Stimulated activated CD4-positive, alpha-beta T cell treated with anti-CD3 and anti-CD28 coated beads, Interleukin-15, amount 100 ng/mL, for 48 hours (primary cell): ENCODE measurements at places on chromosomes 6 and 20.

DNA sequence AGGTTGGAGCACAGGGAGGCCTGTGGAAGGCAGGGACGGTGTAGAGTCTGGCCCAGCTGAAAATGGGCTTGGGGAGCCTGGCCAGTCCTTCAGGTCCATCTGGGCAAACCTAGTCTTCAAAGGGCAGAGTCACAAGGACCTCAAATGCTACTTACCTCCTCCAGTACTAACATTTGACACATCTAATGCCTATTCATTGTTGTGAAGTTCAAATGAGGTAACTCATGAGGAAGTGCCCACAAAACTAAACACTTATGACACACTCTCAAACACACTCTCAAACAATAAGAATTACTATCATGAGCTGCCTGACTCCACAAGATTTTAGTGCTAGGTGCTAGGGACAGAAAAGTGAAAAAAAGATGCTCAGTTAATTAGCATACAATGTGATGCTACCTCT is 27.1 kb downstream of the DAAM2 start:
- DNase-seq = no peak

- no peak for DNase-seq
Measured at GRCh38 chr6:158642097-158642601, 2.4 kb downstream of the DYNLT1 start.

DNA sequence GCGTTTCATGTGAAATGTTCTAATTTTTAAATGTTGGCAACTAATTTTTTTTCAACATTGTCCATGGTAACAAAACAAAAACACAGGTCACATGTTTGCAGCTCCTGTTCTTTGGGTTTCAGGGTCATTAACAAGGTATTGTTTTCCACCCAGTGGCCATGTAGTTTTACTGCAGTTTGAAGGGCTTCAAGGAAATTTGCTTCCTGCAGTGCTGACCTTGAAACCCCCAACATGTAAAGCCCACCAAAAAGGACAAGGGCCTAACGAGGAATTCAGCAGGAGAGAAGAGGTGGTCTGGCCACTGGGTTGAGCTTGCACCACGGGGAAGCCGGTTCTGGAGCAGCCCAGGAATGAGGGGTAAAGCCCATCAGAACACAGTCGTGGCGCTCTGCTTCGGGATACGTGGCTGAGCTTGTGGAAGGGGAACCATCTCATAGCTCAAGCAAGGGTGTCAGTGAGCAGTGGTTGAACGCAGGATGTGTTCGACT is 13.9 kb upstream of the KLHL31 start:
- no peak for DNase-seq

DNA sequence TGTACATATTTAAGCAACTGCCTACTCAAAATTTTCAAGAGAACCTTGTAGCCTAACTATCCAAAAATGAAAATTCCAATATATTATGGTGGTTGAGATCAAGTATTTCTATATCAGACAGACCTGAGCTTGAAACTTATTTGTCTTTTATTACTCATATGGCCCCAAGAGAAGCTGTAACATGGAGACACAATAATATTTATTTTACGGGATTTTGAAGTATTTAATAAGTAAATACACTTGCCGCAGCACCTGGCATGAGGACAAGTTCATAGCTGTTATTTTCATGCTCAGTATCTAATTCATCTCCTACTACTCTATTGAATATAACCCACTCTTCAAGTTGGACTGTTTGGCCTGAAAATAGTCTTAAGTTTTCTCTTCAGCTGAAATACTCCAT is 28.0 kb downstream of the PTPRK start:
- DNase-seq = no peak

DNA sequence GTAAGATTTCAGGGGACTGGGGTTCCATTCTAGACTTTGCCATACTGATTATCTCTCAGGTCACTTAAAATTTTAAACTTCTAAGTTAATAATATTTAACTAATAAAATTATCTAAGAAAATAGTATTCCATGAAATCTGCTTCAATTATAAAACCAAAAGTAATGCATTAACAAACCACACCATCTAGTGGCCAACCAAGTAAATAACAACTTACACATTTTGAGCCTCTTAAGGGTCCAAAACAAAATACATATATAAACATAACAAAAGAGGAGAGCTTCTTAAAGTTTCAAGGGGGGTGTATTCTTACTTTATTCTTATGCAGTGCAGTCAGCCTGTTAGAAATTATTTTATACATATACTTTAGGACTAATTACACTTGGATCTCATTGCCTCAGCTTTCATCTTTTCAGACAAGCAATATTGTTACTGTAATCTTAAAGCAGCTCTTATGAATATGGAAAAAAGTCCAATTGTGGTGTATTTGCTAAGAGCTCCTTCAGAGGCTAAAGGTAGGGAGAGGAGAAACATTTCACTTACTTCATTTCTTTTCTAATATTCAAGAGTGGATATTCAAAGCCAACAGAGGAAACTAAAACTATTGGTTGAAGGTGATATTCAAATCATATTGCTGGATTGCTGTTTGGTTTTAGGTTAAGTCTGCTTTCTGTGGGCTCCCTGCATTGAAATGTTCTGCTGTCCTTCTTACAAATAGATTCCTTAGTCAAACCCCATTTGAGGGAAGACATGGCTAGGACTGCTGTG is 199.7 kb upstream of the SIM1 start:
- no peak for DNase-seq

DNA sequence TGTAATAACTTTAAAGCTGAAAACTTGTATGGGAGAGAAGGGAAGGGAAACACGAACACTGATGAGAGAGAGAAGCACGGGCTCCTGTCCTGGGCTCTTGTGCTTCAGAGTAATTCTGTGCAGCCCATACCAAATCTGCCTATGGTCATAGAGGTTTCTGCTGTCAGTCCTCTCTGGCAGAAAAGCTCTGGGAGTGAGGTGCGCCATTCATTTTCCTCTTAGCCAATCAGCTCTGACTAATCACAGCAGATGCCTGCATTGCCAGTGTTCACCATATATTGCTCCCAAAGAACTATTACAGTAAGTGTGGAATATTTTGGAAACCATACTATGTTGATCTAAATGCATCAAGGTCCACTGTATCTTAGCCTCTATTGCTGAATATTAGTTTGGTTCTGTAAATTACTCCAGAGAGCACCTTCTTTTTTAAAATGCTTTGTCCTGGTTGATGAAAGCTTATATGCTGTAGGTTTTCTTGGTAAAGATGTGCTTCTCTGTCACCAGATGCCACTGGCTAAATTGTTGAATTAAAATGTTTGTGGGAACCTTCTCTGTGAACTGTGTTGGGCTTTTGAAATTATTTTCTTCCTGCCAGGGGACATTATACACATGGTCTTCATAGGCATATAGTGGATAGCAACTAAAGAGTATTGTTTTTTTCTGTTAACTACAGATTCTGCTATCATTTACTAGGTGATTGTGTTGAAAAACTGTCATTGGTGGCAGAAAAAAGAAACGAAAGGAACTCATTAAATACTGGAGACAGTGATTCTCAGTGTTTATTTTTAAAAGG is 38.3 kb downstream of the DCBLD1 start:
- DNase-seq = no peak

- no peak for DNase-seq
Measured at GRCh38 chr6:99092461-99092860, 144.7 kb upstream of the FBXL4 start.

GRCh38 chr20:35271904-35272303 is 6.0 kb downstream of the MMP24OS start:
- no peak for DNase-seq

- DNase-seq = no peak
Measured at GRCh38 chr6:169846286-169847056, 95.0 kb downstream of the ERMARD start.

DNA sequence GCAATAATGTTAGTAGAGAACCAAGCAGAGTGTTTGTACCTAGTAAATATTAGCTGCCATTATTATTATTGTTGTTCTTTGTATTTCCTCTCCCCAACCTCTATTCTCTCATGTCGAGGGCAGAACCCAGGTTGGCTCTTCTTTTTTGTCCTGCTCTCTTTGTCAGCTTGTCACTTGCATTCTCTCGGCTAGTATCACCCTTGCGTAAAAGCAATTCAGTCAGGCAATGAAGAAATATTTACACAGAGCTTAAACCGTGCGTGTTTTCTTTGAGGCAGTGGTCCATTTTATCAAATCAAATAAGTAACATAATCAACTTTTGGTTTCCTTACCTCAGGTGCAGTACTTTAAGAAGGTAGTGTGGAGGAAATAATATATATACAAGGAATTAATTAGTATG is 83.9 kb downstream of the TULP4 start:
- DNase-seq = no peak

DNA sequence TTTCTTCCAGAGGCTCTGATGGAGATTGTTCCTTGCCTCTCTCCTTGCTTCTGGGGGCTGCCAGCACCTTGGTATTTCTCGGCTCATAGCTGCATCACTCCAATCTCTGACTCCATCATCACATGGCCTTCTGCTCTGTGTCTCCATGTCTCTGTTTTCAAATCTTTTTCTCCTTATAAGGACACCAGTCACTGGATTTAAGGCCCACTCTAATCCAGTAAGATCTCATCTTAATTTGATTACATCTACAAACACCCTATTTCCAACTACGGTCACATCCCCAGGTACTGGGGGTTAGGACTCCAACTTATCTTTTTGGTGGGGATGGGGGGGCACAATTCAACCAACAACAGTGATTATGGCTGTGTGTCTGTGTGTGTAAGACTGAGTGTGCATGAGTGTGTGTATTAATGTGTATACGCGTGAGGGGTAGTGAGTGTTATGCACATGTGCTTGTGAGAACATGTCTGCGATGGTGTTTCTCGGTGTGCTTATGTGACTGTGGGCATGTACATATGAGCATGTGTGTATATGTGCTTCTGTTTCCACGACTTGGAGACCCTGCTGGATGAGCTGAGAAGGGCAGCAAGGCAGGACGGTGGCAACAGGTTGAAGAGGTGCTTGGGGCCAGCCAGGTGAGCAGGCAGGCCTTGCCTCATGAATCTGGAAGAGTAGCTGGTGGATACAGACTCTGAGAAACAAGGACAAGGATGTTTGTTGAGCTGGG is 130.5 kb downstream of the MRPL14 start:
- DNase-seq = no peak

GRCh38 chr20:31833130-31833930 is 12.1 kb downstream of the FOXS1 start:
- DNase-seq = peak; percentile 23

DNA sequence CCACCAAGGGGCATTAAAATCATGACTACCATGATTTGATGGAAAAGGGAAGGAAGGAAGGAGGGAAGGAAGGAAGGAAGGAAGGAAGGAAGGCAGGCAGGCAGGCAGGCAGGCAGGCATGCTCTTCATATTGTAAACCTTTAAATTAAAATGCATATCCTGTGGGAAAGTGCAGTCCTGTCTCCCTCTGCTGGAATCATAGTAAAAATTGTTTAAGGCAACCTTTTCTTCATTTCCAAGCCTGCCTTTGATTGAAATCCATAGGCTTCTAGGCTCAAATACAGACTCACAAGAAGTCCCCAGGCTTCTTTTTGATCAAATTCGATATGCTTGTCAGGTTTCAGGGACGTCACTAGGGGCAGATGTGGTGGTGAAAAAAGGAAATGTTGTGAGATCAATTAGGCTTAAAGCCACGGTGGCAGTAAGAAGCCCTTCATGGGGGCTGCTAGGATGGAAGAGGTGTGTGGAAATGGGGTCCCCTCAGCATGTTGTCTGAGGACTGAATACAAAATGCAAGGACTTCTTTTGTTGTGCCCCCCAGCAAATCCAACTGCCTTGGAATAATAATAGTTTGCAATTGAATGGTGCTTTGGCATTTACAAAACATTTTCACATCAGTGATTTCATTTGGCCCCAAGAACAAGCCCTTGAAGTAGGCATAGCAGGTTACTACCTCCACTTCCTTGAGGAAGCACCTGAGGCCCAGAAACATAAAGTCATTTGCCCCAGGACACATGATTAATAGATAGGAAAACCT is 25.6 kb upstream of the GABRR1 start:
- no peak for DNase-seq

DNA sequence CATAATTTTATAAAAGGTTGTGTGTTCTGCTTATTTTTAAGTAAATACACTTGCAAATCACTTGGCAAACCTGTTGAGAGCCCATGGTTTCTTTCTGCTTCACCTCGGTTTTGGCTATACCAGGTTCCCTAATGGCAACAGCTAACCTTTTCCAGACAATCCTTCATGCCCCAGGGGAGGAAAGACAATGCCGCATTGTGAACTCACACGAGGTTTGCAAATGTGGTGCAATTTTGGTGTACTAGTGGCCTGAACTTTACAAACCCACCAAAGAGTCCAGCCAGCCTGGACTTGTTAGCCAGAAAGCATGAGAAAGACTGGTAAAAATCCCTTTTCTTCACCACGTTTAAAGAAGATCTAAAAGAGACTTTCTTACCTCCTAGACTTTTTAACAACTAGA is 84.8 kb upstream of the SOX4 start:
- no peak for DNase-seq

GRCh38 chr6:118677193-118677592 is 25.8 kb upstream of the CEP85L start:
- no peak for DNase-seq
